ENCODE measurements at places on chromosomes 6 and 20.

DNA sequence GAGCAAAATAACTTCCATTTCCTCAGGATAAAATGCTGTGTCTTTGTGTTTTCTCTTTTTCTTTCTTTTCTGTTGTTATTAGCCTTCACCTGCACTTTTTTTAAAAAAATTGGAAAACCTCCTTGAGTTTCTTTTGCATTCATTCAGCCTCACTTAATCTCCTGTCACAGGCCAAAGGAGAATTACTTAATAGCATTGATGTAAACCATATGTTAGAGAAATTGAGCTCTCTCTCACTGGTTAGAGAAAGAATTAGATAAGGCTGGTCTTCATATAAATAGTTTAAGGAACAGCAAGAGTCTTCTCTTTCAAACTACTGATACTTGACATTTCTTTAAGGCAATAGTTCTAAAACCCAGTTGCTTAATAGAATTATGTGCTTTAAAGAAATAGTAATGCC lies 564.2 kb downstream of the TFAP2B start:
- DNase-seq = no peak

GRCh38 chr6:169573883-169574282 lies 127.9 kb downstream of the WDR27 start:
- no peak for DNase-seq

- DNase-seq = no peak
These were observed 102.7 kb downstream of the SLC23A2 start for GRCh38 chr20:4898282-4899244.

DNA sequence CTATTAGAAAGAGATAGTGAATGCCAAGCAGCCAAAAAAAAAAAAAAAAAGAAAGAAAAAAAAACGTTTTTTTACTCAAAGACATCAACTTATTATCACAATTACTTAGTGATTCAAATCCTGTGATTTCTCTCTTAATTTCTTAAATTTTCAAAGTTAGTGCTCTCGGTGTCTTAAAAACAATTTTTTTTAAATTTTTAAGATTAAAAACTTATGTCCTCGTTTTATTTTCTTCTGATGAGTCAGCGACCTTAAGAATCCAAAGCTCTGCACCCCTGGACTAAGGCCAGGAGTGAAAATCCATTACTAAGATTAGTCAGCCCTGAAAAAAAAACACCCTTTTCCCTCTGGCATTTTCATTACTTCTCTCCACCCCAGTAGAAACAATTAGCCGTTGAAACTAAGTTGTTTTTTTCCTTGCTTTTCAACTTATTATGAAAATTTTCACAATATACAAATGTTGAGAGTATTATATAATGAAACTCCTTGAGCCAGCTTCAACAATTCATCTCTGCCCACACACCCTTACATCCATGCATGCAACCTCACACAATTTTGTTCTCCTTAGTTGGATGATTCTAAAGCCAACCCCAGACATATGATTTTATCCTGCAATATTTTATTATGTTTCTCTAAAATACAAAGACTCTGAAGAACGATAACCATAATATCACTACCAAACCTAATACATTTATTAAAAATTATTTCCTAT lies 85.6 kb upstream of the CARMIL1 start:
- DNase-seq = no peak
